ENCODE measurements at places on chromosomes 6 and 20.

GRCh38 chr20:25290646-25291431 lies 43.0 kb downstream of the PYGB start:
- DNase-seq, result no peak

DNA sequence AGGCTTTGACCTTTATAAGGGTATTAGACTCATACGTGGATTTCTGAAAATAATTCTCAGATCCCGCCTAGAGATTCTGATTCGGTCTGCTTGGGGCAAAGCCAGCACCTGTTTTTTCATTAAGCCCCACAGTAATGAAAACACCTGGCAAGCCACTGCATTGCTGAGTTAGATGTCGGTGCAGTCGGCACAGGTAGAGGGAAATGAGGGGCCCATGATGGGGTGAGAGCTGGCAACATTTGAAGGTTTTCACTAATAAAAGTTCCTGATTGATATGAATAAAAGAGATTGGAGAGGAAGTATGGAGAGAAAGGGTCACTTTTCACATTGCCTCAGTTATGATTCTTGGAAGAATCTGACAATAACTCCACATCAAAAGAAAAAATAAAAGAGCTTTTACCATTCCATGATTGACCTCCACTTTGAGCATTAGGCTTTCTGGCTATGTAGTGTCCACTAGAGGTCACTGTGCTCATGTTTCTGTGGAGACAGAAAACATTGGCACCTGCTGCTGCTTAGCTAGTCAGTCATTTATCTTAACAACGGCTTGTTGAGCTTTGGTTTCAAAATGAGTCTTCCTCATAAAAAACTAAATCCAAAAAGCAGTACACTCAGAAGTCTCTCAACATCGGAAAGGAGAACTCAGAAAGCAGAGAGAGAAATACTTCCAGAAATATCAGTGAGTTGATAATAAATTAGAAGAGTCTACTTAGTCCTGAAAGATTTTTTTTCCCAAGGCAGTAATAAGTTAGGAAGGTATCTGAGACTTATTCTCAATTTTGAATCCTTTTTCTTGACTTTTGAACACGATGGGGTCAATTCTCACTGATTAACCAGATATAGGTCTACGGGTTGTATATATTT lies 53.3 kb upstream of the KLHL31 start:
- no peak for DNase-seq

- DNase-seq, result no peak
Observed at GRCh38 chr6:107689951-107690642, 134.0 kb downstream of the SCML4 start.

DNA sequence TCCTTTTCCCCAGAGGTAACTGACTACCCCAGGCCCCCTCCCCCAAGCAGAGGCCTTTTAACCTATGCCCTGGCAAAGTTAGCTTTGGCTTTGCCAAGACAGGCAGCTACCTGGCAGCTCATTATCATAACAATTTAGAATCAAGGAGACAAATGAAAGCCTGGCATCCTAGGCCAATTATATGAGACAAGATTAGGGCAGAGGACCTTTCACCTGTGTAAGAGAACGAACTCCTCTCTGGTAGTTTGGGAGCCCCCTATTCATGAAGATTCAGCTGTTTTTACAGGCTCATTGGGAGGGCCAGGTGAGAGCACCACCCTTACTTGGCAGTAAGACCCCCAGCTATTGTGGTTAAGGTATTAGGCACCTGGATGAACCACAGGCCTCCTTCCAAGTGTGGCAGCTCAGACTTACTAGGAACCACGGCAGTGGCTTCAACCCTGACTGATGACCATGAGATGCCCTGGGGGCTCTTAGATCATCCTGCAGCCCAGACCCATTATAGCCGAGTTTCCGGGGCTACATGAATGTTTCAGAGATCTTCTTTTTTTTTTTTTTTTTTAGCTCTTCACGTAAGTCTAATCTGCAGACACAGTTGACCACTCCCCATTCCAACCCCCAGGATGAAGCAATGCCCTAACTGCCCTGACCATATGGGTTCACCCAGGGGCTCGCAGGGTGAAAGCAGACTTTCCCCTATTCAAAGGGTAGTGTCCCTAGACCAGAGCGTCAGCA lies 56.2 kb downstream of the RAB44 start:
- DNase-seq, result no peak

- no peak for DNase-seq
Observed at GRCh38 chr6:87905101-87905641, 142.5 kb upstream of the SPACA1 start.

DNA sequence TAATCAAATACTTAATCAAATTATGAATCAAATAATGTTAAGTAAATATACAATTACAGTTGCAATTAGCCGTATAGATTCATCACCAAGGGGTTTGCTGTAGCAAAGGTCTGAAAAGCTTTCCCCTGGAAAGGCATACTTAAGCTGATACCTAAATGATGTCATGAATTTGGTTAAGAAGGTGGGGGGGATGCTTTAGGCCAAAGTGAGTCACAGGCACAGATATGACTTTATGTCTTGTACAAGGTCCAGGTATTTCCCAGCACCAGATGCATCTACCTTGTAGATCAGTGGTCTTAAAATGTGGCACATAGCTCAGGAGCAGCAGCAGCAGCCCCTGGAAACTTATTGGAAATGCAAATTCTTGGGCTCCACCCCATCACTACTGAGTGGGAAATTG lies 557.3 kb upstream of the CDH4 start:
- no peak for DNase-seq

DNA sequence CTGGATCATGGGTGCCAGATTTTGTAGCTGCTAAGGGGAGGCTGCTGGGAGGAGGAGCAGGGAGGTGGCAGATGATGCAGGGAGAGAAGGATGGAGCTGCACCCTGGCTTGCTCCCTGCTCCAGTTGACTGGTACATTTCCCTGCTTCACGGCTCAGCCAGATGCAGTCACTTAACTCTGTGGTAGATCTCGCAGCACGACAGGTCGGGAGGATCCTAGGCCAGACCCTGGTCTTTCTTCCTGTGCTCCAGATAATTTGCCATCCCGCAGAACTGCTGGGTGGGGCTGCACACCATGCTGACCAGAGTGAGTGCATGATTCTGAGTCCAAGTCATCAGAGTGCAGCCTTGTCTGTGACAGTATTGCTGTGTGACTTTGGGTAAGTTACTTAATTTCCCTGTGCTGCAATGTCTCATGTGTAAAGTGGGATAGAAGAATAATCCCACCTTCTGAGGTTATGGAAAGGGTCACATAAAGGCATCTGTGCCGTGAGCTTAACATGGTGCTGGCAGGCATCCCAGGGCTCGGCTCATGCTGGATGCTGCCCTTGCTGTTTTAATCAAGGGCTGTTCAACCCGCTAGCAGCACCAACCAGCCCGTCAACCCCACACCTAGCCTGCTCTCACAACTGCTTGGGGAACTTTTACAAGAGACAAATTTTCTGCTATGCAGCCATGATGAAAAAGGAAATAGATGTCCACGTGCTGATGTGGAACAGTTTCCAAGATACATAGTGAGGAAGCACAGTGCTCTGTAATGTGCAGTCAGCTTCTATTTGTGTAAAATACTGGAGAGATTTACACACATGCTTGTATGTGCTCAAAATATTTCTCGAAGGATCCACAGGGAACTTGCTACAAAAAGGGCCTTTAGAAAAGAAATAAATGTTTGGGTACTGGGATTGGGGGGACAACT lies 257.9 kb downstream of the CDH26 start:
- no peak for DNase-seq

GRCh38 chr6:32659856-32660595 lies 6.4 kb downstream of the HLA-DQB1 start:
- no peak for DNase-seq

DNA sequence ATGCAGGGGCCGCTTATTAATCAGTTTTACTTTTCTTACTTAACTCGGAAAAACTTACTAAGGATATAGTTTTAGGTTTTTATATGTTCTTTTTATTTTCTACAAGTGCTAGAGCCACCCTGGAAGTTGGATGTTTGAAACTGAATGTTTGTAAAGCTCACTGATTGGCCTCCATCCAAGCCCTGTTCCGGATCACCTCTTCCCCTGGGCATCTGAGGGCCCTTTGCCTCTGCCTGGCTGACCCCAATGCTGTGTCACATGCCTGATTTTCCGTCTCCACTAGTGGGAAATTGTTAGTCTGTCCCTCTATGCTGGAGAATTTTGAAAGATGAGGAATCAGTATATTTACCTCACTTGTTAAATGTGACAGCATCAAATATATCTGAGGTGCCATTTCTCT lies 79.3 kb downstream of the SLC35F1 start:
- DNase-seq, result no peak

- no peak for DNase-seq
Observed at GRCh38 chr20:45012682-45013302, 46.5 kb downstream of the STK4 start.

DNA sequence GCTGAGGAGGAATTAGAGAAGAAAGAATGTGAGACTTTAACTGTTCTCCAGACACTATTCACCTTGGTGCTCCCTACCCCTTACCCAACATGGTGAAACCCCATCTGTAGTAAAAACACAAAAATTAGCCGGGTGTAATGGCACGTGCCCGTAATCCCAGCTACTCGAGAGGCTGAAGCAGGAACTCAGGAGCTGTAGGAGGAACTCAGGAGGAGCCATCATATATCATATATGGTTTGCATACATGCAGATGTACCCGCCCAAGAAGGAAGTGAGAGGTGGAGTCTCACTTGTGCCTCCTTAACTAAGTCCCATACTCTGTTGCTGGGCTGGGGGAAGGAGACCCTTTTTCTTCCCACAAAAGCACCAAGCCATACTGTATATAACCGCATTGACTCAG lies 35.5 kb upstream of the ME1 start:
- no peak for DNase-seq

- DNase-seq, result no peak
Observed at GRCh38 chr20:35013421-35014411, 58.0 kb downstream of the MYH7B start.

- DNase-seq, result no peak
Observed at GRCh38 chr6:168870982-168871381, 382.7 kb downstream of the THBS2 start.

DNA sequence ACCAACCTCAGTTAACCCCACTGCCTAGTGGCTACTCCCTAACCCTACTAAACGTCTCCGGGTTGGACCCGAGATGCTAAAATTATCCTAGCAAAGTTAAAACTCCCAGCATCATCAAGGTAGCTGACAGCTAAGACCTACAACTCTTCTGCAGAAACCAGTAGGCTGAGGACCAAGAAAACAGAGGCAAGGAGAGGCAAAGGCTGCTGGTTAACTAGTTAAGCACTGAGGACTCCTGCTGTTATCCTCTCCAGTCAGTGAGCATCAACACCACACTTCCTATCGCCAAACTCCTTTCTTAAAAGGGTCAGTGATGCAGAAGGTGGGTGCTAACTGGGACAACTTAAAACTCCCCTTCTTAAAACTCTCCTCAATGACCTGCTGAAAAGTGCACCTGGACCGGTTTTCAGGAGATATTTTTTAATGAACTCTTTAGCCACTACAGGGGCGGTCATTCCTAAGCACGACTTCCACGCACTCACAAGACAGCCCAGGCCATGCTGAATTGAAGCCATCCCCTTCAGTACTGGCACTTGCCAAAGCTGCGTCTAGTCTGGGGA lies 1.7 kb downstream of the TRERF1 start:
- no peak for DNase-seq

GRCh38 chr20:8744228-8744844 lies 324.6 kb upstream of the PLCB4 start:
- DNase-seq, result no peak

GRCh38 chr20:39342463-39342862 lies 380.3 kb downstream of the DHX35 start:
- no peak for DNase-seq

GRCh38 chr6:70145178-70145577 lies 157.7 kb downstream of the COL9A1 start:
- no peak for DNase-seq

GRCh38 chr6:4640139-4640538 lies 136.1 kb upstream of the CDYL start:
- DNase-seq, result no peak

GRCh38 chr6:142712231-142712630 lies 232.7 kb downstream of the HIVEP2 start:
- no peak for DNase-seq

- no peak for DNase-seq
Observed at GRCh38 chr6:169940481-169941271, 189.3 kb downstream of the ERMARD start.

- no peak for DNase-seq
Observed at GRCh38 chr6:89475634-89476033, 42.7 kb downstream of the ANKRD6 start.

- no peak for DNase-seq
Observed at GRCh38 chr6:52693773-52694172, 22.9 kb downstream of the TMEM14A start.

GRCh38 chr20:38144974-38145728 lies 19.9 kb downstream of the TGM2 start:
- DNase-seq, result no peak

- DNase-seq, result no peak
Observed at GRCh38 chr6:73109659-73110058, 115.6 kb downstream of the KHDC1L start.

GRCh38 chr6:32666420-32667300 lies at the start of gene HLA-DQB1:
Gene HLA-DQB1, minus strand, starts transcription at chr6:32666657. Its CDS starts 50 bp downstream, at chr6:32666607.
- DNase-seq, result peak; percentile 13

DNA sequence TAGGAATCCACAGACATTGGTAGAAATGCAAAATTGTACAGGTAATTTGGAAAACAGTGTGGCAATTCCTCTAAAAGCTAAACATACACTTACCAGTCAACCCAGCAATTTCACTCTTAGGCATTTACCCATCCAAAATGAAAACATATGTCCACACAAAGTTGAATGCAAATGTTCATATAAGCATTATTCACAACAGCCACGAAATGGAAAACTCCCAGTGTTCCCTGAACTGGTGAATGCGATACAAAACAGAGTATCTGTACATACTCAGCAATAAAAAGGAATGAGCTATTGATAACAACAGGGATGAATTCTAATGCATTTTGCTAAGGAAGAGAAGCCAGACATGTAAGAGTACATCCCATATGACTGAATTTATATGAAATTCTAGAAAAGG lies 32.4 kb upstream of the RAB22A start:
- no peak for DNase-seq

DNA sequence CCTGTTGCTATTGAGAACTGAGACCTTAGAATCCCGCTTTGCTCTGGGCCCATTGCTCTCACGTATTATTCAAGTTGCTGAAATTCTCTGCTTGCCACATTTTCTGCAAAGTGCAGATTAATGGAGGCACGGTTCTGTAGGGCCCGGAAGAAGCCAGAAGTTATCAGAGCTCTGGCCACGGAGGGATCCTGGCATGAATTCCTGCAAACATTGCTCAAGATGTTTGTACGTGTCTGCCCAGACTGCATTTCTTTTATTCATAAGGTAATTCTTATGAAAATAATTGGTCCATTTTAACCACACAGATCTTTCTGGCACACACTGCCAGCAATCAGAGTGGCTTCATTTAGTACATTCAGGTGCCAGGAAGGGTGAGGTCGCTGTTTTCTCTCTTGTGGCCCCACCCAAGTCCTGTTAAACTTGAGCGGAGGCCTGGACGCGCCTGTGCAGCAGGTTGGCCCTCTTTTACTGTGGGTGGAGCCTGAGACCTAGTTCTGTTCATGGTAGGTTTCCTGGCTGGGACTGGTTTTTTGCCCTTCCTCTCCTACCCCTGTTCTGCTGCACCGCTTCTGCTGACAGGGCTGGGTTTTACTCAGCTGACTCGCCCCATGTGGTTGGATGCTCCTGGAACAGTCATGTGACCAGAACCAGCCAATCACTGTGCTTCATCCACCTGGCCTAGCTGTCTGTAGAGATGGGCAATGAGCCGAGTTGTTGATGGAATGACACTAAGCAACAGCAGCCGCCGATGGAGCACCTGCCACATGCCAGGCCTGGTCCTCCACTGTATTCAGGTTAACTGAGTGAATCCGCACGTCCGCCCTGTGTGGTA lies 230.2 kb downstream of the CDH4 start:
- DNase-seq, result no peak
